ENCODE measurements at places on chromosomes 6 and 20.

GRCh38 chr6:15427331-15428070, 181.6 kb downstream of the JARID2 start:
- DNase-seq, result no peak

DNA sequence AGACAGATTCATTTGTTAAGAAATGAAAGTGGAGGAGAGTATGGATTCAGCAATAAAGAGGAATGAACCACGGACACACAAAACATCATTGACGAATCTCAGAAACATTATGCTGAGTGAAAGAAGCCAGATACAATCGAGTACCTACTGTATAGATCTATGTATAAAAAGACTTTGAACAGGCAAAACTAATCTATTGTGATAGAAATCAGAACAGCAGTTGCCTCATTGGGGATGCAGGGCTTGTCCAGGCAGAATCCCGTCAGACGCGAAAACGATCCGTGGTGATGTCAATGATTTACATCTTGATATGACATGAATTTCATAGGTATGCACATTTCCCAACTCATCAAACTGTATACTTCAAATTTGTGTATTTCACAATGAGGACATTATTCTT, 265.2 kb downstream of the CBLN4 start:
- DNase-seq, result no peak

GRCh38 chr6:8174571-8174970, 72.2 kb upstream of the EEF1E1 start:
- no peak for DNase-seq

- DNase-seq, result no peak
Measured at GRCh38 chr20:41408156-41408794, 41.7 kb upstream of the EMILIN3 start.

- no peak for DNase-seq
Measured at GRCh38 chr6:114362957-114363356, 20.1 kb upstream of the HS3ST5 start.

- no peak for DNase-seq
Measured at GRCh38 chr20:7841971-7842310, 98.3 kb downstream of the HAO1 start.

GRCh38 chr6:75421316-75422023, 72.1 kb downstream of the FILIP1 start:
- no peak for DNase-seq

- DNase-seq, result no peak
Measured at GRCh38 chr6:71197780-71198179, 90.8 kb upstream of the OGFRL1 start.

GRCh38 chr6:90533615-90534336, 53.1 kb downstream of the MAP3K7 start:
- no peak for DNase-seq

DNA sequence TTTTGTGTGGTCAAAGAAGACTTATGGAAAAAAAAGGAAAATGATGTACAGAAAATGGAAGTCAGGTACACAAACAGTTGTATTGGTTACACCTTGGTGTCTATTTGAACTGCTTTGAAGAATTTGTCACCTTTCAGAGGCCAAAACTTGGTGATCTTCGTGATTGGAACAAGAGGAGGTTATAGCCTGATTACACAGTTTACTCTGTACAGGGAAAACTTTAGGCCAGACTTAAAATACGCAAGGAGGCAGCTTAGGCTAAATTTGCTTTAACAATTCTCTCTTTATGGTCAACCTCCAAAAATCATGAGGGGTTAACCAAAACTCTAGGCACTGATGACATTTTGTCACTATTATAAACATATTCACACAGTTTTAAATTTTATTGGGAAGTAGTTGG, 353.7 kb downstream of the PRKN start:
- no peak for DNase-seq

GRCh38 chr6:19312241-19312978, 524.8 kb upstream of the ID4 start:
- DNase-seq, result no peak

DNA sequence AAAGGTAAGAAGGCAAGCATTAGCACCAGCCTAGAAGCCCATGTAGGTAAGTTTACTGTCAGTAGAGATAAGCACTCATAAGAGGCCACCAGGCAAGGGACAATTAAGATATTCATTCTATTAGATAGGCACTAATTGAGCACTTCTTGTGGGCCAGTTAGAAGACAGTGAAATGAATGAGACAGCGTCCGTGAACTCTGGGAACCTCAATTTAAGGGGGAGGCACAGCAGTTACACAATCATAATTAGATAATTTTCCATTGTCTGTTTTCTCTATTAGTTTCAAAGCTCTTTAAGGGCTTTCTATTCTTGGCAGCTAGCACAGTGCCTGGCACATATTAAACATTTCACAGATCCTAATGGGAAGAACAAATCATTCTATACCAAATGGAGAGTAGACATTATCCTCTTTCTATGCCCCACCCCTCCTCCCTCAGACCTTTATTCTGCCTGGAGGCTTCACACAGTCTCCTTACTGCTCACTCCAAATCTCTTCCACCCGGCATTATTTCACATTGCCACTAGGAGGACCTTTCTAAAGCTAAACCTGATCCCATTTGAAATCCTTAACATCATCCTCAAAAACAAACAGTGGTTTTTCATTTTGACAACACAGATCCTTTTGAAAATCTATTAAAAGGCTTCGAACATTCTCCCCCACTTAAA, 529.6 kb downstream of the ADGRB3 start:
- no peak for DNase-seq

DNA sequence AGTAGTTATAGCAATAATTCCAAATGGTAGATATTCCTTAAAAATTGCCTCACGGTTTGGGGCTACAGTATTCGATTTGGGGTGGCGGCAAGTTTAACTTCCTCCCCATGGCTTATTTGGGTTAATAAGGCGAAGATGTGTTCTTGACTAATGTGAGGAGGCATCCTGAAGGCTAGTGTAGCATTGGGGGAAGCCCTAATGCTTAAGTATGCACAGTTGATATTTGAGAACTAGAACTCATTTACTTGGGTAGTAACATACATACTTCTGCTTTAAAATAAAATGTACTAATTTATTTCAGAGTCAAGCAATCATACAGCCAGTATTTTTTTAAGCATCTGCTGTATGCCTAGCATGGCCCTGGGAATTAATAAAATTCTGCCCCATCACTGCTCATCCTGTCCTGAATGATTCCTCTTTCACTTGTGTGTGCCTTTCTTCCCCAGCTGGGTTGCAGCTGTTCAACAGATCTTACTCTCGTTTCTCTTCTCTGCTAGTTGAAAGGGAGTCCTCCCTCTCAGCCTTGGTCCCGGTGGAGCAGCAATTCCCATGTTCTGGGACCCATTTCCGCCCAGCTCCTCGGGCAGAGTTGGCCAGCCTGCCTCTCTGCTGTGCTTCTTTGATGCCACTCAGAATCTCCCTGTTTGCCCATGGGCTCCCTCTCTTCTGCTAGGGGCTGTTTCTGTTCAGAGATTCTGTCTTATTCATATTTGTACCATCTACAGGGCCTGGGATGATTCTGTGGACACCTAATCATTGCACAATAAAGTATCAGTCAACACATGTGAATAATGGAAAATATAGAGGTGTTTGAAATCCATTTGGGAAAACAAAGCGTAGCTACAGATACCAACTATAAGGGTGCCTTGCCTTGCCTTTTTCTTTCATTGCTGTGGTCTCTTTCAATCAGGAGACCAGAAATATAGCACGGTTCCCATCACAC, 104.8 kb downstream of the ARID1B start:
- no peak for DNase-seq

- no peak for DNase-seq
Measured at GRCh38 chr20:19328676-19329075, 116.2 kb downstream of the SLC24A3 start.

DNA sequence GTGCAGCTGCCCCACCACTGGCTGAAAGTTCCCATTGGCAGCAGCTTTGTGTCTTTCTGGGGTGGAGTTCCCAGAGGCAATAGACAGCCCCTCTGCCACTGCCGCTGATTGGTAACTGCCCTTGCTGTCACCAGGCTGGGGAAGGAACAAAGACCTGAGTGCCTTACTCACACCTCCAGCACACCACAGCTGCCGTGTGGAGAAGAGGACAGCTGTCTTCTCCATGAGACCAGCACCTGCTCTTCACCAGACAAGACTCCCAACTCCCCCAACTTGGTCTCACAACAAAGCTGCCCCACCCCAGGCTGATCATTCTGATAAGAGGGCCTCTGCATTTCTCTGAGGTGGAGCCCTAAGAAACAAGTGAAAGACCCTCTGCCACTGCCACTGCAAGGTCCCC, 39.7 kb upstream of the PTCHD4 start:
- no peak for DNase-seq

- DNase-seq, result no peak
Measured at GRCh38 chr6:163513570-163514166, 99.2 kb downstream of the QKI start.

DNA sequence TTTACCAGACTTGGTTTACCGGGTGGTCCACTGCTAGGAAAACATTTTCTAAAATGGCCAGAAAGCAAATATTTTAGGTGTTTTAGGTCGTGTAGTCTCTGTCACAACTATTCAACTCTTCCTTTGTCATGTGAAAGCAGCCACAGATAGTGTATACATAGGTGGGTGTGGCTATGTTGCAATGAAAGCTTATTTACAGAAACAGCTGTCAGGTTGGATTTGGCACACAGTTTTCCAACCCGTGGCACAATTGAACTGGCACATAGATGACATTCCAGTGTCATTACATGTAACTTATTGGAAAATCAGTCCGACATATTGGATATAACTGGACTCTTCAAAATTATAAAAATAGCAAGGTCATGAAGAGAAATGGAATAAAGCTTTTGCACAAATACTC, 68.9 kb upstream of the KCNQ5 start:
- no peak for DNase-seq

DNA sequence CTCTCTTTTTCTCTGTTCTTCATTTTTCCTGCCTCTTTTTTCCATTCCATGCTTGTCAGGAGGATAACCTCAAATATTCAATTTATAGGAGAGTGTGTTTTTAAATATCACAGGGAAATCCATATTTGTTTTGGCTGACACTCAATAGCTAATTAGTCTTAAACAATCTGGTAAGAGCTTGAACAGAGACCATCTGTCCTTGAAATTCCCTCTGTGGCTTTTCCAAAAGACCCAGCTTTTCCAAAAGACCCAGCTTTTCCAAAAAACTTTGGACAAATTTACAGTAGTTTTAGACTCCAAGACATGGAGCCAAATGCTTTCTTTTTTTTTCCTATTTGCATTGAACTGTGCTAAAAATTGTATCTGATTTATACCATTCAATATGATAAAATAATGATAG, 127.4 kb upstream of the FAM83B start:
- DNase-seq, result no peak

DNA sequence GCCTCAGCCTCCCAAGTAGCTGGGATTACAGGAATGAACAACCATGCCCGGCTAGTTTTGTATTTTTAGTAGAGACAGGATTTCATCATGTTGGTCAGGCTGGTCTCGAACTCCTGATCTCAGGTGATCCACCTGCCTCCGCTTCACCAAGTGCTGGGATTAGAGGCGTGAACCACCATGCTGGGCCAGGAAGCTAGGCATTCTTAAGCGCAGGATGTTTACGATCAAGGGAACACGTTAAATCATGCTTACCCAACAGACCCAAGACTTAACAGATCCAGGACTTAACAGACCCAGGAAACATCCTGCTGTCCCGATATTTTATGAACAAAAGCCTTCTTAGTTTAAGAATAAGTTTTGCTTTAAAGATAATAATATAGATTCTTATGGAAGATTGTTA, 9.1 kb downstream of the PTGIS start:
- no peak for DNase-seq

DNA sequence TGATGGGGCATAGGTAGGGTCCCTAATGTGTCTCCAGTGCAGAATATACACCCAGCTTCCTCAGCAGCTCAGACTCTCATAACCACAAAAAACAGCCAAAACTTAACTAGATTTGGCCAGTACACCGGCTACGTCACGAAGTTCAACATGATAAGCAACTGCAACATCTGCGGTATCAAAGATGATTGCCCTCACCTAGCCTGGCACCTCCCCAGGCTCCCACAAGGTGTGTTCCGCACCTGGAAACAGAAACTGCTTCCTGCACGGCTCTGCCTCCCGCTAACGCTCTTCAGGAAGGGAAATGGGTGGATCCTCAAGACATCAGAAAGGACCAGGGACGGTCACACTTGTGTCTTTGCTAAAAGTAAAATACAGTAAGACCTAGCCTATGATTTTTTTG, 9.5 kb downstream of the TXNDC5 start:
- no peak for DNase-seq

DNA sequence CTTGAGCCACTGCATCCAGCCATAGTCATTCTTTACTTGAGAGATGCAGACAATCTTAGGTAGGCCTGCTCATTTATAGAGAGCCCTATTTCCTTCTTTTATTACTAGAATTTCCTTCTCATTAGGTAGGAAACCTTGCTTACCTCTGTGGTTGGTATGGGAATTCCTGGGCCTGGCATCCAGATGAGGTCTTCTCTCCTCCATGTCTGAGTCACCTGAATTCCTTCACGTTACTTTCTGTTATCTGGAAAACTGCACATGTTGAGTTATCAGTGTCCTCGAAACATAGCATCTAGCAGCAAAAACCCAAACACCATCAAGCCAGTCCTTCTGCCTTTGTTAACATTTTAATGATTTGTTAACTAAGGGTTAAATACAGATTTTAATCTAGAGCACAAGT, 2.2 kb downstream of the ZNFX1 start:
- no peak for DNase-seq

GRCh38 chr20:20920433-20920832, 185.7 kb downstream of the LINC00237 start:
- DNase-seq, result no peak

DNA sequence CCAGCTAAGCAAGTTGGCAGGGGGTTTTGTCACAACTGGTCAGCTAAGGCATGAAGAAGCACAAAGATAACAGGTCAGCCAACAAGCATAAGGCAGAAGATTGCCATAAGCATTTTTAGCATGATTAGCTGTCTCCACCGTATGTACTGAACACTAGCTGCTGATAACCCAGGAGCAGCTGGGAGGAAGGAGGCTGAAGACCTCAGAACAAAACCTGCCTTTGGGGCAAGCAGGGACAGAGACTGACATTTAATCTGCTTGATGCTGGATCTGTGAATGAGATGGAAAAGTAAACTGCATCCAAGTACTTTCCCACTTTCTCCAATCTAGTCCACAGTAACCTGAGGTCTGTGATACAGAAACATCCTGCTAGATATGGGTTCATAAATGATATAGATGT, 353.0 kb upstream of the MAP3K7 start:
- no peak for DNase-seq

DNA sequence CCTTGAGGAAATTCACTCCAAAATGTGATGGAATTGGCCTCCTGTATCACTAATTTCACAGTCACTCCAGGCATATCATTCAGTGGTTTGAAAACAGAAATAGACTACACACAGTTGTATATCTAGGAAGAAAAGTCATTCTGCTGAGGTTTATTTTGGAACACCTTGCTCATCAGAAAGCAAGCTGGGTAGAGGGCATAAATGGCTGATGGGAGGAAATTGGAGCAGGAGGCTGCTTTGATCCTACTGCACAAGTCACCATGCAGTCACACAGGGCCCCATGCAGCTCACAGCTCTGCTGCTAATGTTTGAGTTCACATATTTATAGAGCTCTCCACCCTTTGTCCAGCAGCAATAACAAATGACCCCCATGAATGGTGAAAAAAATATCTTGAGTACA, 12.3 kb downstream of the NHLRC1 start:
- no peak for DNase-seq

GRCh38 chr6:136089876-136090275, 160.2 kb downstream of the MTFR2 start:
- DNase-seq, result no peak

Data from cerebellar nuclear complex (tissue), 1 donor.